ENCODE measurements at places on chromosomes 13 and 19.

GRCh38 chr19:43790587-43790986 lies 9.8 kb upstream of the KCNN4 start:
- DNase-seq, result no peak

GRCh38 chr13:26327940-26328725 lies 74.2 kb downstream of the CDK8 start:
- DNase-seq, result peak; percentile 56

- DNase-seq, result no peak
These were observed 16.7 kb upstream of the CCDC124 start for GRCh38 chr19:17915940-17916593.

GRCh38 chr19:15629003-15629880 lies 11.5 kb upstream of the CYP4F3 start:
- DNase-seq, result peak; percentile 59

- no peak for DNase-seq
These were observed 8.1 kb downstream of the ZNF749 start for GRCh38 chr19:57443121-57443696.

GRCh38 chr13:43730642-43731041 lies 56.1 kb downstream of the ENOX1 start:
- no peak for DNase-seq

DNA sequence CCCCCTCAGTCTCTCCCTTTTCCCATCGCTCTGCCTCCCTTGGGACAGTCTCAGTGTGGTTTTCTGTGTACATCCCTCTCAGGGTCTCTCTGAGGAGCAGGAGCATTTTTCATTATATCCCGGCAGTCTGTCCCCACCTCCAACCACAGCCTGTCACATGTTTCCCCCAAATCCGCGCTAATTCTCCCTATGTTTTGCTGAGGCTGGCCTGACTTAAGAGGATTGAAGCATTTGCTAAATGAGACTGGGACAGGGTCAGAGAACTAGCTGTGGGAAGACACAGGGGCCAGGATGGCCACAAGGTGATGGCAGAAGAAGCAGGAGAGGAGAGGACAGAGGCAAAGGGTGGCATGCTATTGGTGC lies 5.5 kb downstream of the TPRX1 start:
- DNase-seq, result no peak

GRCh38 chr13:44347949-44348348 lies 25.7 kb upstream of the SERP2 start:
- no peak for DNase-seq

DNA sequence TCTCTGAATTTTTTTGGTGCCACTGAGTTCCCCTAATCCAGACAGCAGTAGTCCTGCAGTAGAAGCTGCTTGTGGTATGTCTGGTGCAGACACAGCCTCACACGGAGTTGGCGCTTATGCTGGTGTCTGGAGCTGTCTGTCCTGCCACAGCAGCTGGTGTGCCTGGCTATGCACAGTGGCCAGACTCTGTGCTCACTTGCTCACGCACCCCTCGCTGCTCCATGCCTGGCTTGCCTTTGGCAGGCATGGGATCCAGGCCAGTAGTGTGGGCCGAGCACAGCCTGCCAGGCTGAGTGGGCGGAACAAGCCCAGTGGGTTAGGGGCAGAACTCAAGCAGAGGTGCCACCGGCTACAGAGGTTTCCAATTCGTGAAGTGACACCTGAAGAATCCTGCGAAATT lies 845.9 kb upstream of the PCDH9 start:
- no peak for DNase-seq

DNA sequence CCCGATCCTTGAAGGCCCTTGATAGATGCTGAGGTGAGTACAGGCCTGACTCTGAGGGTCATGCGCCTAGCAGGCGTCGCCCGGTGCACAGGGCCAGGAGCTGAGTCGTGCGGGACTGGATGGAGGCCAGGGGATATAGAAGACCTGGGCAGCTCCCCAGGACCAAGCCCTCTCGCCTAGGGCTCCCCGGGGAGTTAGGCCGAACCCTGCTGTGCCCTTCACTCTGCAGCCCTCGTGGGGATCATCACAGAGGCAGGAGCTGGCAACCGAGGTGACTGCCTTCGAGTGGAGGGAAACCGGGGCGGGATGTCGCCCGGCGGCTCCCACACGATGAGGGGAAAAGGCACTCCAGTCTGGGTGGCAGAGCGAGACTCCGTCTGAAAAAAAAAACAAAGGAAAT lies 11.7 kb downstream of the CSNK1G2 start:
- DNase-seq, result no peak

DNA sequence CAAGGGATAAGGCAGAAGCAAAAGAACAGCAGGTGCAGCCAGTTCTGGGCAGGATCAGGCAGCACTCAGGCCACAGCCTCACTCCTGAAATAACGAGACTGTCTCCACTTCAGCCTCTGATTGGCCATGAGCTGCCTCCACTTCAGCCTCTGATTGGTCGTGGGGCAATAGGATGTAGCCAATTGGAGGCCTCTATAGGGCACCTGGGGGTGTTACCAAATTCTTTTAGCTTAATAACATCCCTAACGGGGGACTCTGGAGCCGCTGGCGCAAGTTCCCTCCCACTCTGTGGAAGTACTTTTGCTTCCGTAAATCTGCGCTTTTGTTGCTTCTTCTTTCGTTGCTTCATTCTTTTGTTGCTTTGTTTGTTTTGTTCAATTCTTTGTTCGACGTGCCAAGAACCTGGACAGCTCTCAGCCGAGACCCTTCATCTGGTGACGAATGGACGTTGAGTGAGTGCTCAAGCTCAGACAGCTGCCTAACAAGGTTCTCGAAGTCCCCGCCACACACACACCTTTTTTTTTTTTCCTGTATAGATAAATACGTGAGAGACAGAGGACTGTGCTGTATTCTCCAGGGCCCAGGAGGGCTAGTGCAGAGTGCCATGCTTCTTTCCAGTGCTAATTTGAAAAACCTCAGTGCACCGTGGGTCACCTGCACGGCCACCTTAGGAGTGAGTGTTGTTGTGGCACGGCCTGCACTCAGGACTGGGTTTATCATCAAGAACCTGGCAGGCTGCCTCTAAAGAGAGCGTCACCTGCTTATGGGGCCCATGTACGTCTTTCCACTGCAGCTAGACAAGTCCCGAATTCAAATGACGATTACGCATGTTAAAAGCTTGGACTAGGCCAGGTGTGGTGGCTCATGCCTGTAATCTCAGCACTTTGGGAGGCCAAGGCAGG lies 32.0 kb upstream of the TUBGCP3 start:
- peak; percentile 71 for DNase-seq

- peak; percentile 65 for DNase-seq
These were observed at the start of gene PLPP2 for GRCh38 chr19:291006-291521. Gene PLPP2 (minus strand): TSS chr19:291403. CDS start chr19:291336, 67 bp downstream.

- peak; percentile 17 for DNase-seq
These were observed 8.3 kb downstream of the TRPM4 start for GRCh38 chr19:49165865-49166301.

- peak; percentile 61 for DNase-seq
These were observed 3.8 kb downstream of the ATP12A start for GRCh38 chr13:24683838-24684599.

DNA sequence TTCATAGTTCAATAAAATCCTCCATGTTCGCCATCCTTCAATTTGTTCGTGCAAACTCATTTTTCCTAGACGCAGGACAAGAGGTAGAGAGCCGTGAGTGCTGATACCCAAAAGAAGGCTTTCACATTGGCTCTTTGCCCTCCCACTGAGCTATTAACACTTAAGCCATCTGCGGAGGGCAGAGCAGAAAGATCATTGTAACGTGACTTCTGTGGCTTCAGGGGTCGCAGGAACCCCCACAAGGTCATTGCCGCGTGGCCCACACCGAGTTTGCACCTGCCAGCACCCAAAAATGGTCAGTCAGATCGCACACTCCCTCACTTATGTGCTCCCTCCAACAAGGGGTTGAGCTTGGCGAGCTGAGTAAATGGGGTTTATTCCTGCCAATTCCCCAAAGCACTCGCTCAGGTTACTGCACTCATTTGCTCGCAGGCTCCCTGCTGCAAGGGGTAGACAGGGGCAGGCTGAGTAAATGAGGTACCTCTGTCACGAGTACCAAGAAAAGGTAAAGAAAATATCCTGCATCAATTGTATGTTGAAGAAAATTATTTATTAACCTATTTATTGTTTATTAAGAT lies 144.1 kb downstream of the PRR20E start:
- DNase-seq, result no peak

DNA sequence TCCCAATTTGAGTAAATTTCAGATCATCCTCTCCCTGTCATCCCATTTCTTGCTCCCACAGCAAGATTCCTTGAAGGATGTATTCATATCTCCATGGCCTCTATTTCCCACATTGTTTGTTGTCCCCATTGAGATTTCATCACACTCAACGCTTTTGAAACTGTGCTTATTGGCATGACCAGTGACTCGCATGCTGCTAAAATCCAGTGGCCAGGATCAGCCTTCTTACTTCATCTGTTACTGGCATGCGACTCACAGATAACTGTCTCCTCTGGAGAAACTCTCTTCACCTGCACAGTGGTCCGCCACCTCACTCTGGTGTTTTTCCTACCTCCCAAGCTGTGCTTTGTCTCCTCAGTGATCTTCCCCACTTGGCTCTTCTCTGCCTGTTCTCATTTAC lies 95.8 kb downstream of the WASF3 start:
- DNase-seq, result no peak

DNA sequence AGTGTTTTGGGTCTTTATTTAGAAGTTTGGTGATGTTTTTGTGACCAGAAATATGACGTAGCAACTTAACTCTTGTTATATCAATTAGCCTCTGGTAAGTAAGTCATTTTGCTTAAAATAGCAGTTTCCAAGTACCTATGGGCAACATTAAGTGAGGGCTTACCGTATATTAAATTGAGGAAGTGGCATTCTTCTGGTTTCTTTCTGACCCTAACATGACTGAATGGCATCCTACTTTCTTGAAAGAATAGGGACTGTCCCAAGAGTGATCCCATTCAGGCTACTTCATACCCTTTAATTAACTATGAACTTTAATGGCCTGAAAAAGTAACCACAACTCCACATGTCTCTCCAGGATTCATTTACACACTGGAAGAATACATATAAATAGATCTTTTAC lies 106.6 kb downstream of the MZT1 start:
- no peak for DNase-seq

DNA sequence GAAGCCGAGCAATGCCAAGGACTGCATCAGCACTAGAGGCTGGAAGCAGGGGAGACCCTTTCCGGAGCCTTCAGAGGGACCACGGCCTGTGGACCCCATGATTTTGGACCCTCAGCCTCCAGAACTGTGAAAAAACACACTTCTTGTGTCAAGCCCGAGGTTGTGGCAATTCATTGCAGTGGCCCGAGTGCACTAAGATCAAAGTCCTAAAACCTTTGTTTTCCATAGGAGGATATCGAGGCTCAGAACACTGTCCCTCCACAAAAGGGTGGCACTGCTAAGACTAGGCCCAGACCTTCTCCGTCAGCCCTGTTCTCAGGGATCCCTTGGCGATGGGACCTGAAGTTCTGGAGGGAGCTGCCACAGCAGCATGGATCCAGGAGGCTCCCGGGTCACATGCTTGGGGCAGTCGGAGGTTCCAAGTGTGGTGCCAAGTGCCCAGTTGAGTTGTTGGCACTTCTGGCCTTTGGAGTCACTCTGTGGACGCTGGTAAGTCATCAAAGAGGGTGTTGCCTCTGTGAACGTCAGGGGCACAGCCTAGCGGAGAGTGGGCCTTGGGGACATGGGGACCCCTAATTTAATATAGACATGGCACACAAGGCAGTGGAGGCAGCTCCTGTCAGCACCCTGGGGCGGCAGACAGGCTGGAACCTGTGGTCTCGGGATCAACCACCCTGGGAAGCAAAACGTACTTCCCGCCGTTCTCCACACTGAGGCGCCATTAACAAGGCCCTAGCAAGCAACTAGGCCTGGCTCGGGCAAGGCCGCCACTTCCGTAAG lies 199.2 kb downstream of the COL4A1 start:
- no peak for DNase-seq

GRCh38 chr13:99585609-99586008 lies 84.3 kb downstream of the TM9SF2 start:
- no peak for DNase-seq

DNA sequence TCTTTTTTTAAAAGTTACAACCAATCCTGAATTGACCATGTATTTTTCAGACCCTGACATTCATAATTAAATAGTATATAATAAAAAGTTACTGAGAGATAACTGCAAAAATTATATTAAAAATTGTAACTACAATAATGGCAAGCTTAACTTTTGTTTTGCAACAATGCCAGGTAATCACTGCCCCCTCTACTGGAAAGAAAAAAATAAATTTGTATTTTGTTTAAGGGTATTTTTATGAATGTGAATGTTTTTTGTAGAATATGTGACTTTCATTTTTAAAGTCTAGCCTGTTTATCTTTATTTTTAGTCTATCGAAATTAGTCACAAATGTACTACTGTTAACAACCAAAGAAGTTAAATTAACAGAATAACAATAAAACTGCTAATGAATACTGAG lies 21.7 kb downstream of the MRPS31 start:
- no peak for DNase-seq

DNA sequence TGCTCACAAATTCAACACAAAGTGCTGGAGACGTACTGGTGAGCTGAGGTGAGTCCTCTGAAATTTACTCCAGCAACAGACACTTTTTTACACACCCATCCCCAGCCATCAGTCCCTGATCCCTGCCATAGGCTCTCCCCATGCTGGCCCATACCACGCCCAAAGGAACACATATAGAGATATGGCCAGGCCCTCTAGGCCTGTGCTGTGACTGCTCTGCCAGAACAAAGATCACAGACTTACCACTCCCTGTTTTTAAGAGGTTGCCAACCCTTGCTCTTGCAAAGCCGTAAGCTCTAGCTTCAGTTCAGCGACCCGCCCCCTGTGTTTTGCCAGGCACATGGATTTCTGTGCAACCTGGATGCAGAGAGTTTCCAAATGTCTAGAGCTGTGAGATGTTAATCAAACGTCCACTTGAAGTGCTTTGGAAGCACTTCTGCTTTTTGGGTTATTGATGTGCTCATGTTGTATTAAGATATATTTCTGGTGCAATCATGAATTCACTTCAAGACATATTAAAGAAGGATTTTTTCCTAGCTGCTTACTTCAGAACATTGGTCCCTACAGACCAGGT lies 59.7 kb downstream of the DLEU7 start:
- DNase-seq, result no peak

DNA sequence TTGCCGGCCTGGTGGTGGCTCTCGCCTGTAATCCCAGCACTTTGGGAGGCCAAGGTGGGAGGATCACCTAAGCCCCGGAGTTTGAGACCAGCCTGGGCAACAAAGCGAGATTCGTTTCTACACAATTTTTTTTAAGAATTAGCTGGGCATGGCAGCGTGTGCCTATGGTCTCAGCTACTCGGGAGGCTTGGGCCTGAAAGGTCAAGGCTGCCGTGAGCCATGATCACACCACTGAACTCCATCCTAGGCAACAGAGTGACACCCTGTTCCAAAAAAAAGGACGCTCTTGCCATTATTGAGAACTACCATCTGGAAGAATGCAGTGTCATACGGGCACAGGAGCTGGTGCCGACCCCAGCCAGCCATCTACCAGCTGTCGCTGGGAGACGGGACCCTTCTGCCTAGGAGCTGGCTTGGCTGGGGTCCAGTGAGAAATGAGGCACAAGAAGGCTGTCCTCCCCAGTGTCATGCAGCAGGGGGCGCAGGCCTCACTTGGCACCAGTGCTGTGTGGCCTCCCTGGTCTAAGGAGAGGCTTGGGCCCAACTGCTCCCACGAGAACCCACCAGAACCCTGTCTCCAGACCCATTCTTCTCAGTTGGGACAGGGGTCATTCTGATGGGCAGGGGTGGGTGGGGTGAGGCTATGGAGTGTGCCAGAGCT lies 12.2 kb upstream of the RELB start:
- peak; percentile 77 for DNase-seq
